Gastrocnemius medialis (tissue), 4 donors: ENCODE measurements at places on chromosomes 4 and X.

- no peak for DNase-seq
These were observed 355.1 kb downstream of the PDHA2 start for GRCh38 chr4:96194993-96195392.

- no peak for DNase-seq
These were observed 46.1 kb upstream of the VEGFC start for GRCh38 chr4:176838601-176839433.

- DNase-seq: peak; percentile 38
These were observed 76.5 kb upstream of the CITED1 start for GRCh38 chrX:72382202-72382595.

DNA sequence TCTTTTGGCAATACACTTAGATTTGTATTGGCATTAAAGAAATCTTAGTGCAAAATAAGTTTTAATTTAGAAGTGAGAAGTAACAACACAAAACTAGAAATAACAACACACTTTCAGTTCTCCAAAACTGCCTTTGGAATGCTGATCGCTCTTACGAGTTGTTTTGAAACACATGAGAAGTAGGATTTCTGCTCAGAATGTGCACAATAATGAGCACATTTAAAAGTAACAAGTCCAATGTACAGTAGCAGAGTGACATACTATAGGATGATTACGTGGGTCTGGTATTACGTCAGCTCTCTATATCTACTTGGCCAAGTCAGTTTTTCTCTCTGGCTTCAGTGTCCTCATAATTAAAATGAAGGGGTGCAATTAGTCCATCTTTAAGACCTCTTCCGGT is 164.8 kb downstream of the CHM start:
- DNase-seq: no peak

DNA sequence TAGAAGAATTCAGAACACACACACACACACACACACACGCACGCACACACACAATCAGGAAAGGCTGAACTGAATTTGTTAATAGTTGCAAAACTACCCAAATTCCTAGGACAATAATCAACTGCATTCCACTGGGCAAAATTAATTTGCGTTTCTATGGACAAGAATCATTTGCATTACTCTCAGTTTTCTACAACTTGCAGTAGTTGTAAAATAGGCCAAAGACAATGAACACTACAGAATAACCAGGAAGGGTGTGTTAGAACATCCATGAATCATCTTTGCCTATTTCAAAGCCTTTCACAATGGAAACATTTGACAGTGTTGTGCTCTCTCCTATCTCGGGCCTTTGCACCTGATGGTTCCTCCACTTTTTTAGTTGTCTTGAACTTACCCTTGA is 77.1 kb upstream of the IGFBP7 start:
- DNase-seq: no peak

DNA sequence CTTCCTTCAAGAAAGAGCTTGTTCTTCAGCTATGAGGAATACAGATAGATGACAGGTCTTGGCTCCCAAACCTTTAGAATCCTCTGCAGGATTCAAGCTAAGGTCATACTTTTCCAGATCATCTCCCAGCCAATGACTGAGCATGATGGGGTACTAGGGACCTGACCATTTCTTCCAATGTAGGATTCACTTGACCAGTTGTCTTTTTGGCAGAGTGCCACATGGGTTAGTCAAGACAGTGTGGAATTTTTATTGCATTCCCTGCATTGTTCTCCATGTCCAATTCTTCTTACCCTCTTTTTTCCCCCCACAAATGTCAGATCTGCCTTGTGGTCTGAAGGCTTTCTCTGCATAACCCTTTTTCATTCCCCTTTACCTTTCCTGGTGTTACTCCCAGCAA is 99.5 kb downstream of the CCSER1 start:
- DNase-seq: no peak
